ENCODE measurements at places on chromosomes 5 and 9.

GRCh38 chr9:110874963-110875674, 163.2 kb downstream of the LPAR1 start:
- no peak for DNase-seq

GRCh38 chr9:98229620-98230019, 25.8 kb downstream of the TBC1D2 start:
- no peak for DNase-seq

DNA sequence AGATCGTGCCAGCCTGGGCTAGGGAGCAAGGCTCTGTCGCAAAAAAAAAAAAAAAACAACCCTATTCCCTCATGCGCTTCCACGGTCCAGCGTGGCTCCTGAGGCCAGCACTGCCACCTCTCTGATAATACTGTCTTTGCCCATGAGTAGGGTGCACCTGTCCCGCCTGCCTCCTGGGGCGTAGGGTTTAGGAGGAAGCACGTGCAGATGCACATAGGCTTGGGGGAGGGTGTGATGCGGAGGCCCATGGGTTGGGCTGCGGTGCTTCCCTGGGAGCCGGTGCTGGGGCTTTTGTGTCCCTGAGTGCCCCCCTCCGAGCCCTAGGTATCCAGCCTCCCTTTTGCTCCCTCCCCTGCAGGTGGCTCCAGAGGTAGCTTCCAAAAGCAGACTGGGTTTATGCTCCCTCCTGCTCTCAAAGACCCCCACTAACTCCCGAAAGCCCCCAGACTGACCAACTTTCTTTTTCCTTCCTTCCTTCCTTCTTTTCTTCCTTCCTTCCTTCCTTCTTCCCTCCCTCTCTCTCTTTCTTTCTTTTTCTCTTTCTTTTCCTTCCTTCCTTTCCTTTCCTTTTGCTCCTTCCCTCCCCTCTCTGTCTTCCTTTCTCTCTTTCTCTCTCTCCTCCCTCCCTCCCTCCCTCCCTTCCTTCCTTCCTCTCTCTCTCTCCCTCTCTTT, 12.8 kb downstream of the FGFR4 start:
- no peak for DNase-seq

- no peak for DNase-seq
Observed at GRCh38 chr9:128082151-128082550, 14.1 kb downstream of the SLC25A25 start.

DNA sequence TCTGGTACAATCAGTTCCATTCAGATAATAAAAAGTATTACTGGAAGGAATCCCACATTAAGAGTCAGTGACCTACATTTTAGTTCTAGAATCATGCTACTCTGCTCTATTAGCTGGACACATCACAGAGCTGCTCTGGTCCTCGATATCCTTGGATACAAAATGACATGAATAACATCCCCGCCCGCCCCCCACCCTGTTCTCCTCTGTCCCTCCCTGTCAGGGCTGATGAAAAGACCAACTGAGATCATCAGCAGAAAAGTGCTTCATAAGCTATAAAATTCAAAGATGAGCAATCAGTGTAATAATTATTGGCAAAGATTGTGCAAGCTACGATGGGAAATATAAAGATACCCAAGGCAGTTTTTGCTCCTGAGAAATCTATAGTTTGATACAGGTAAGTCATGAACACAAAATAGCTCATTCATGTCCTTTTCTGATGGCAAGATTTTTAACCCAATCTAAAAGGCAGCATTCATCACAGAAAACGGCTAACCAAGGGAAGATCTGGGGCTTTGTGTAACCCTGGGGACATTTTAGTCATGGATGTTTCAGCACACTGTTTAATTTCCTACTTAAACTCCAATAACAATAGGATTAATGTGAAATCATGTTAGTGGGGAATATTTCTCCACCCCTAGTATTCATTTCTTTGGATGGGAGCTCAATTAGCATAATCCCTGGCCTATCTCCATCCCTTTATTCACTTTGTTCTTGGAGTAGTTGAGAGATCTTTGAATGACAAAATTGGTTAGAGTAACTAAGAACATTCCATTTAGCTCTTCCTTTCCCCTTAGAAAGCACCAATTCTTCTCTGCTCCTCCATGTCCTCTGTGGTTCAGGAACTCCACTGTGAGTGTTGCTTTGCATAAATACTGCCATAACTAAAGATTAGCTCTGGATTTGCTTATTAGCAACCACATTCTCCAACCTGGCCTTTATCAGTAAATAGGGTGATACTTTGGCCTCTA, 459.4 kb upstream of the GRIA1 start:
- DNase-seq, result no peak

DNA sequence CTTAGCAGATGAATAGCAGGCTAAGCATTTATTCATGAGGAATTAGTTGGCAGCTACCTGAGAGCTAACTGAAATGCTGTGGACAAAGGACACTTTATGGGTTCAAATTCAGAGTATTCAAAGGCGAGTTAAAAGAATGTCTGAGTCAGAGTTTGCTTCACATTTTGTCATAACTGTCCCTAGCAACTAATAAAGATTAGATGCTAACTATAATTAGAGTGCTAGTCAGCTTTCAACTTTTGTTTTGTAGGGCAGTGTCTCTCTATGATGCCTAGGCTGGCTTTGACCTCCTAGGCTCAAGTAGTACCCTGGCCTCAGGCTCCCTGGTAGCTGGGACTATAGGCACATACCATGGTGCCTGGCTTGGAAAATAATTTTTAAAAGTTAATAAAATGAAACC, 4.6 kb downstream of the SMC5 start:
- no peak for DNase-seq

- DNase-seq, result no peak
Observed at GRCh38 chr5:127987354-127988145, 96.0 kb upstream of the SLC12A2 start.

DNA sequence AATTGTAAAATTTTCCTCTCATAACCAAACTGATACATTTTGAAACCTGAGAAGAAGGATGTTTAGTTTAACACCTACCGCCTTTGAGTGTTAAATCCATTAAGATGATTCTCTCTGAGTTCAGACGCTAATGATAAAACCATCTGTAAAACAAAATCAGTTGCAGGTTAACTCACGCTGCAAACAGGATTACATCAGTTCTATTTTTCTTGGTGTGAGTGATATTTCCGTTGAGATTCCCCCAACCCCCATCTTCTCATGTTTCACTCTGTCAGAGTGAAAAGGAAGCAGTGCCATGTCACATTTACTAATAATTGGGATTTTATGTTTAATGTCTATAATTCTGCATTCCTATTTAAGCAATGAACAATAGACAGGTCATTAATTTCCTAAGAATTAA, 146.5 kb downstream of the FANCC start:
- no peak for DNase-seq

- no peak for DNase-seq
Observed at GRCh38 chr9:132555528-132555927, 26.9 kb upstream of the BARHL1 start.

DNA sequence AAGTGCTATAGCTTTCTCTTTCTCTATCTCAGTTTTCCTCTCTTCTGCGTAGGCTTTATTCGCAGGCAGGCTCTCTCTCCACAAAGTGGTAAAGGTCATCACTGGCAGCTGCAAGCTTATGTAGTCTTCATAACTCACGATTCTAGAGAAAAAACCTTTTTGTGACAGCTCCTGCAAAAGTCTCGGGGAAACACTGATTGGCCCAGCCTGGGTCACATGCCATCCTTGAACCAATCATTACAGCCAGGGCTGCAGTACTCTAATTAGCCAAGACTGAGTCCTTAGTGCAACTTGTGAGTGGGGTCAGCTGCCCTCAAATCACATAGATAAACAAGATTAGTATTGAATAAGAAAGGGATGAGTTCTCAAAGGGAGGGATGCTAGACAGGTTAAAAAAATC, 18.3 kb upstream of the FRMPD1 start:
- no peak for DNase-seq

DNA sequence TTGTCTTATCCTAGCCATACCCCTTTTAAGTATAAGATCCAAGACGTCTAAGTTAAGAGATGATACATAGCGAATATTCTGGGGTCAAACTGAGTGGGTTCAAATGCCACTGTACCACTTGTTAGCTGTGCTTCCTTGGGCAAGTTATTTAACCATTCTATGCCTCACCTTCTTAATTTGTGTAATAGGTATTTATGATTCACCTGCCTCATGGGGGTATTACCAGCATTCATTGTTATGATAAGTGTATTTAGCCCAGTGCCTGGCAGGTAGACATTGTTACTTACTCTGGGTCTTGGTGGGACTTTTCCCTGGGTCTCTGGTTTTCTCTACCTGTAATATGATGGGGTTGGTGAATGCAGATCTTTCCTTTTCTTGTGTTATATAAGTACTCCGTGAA, 3.8 kb downstream of the LARP1 start:
- no peak for DNase-seq

GRCh38 chr5:123554601-123555000, 42.6 kb downstream of the CSNK1G3 start:
- no peak for DNase-seq

DNA sequence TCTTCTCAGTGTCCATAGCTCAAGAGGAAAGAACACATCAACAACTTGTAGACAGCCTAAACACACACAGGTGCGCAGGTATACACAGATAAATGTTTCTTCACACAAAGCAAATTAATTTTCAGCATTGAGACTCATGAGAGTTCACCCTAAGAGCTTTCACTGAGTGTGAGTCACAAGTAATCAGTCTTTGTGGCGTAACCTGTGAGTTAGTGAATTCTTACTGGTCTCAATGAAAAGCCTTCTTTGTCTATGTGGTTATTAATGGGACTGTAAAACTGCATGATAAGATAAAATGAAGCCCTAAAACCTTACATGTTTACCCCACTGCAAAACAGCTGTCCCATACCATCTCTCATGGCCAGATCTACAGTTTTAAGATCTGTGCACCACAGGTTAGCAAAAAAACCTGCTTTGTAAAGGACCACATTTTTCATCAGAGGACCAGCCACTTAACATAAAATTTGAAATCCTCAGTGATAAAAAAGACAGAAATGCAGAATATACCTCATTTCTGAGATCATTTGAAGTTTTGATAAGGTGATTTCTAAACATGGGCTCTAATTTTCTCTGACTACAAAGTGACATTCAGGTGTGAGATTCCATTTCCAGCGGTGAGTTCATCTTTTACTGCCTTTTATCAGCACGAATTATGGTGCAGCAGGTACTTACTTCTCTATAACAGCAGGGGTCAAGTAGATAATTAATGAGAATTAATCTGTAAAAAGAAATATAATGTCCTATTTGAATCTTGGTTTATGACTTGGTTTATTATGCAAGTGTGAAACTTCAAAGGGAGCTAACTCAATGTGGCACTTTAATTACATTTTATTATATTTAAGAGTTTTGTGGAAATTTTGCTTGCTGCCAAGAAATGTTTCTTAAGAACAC, 335.7 kb upstream of the PIK3R1 start:
- DNase-seq, result no peak

GRCh38 chr5:142197098-142197497, 88.5 kb downstream of the NDFIP1 start:
- DNase-seq, result no peak

DNA sequence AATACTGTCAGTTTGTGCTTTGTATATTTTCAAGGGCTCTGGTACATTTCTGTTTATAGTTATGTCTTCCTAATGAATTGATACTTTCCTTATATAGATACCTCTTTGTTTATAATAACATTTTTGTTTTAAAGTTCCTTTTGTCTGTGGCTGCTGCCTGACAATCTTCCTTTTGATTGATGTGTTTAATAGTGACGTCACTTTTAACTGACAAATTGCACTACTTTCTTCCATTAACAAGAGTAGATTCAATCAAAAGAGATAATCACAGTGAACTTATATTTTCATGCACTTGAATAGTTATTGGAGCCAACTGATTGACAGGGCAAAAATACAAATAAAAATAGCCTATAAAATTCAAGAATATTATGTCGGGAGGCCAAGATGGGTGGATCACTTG, 371.7 kb downstream of the ANXA1 start:
- DNase-seq, result no peak

DNA sequence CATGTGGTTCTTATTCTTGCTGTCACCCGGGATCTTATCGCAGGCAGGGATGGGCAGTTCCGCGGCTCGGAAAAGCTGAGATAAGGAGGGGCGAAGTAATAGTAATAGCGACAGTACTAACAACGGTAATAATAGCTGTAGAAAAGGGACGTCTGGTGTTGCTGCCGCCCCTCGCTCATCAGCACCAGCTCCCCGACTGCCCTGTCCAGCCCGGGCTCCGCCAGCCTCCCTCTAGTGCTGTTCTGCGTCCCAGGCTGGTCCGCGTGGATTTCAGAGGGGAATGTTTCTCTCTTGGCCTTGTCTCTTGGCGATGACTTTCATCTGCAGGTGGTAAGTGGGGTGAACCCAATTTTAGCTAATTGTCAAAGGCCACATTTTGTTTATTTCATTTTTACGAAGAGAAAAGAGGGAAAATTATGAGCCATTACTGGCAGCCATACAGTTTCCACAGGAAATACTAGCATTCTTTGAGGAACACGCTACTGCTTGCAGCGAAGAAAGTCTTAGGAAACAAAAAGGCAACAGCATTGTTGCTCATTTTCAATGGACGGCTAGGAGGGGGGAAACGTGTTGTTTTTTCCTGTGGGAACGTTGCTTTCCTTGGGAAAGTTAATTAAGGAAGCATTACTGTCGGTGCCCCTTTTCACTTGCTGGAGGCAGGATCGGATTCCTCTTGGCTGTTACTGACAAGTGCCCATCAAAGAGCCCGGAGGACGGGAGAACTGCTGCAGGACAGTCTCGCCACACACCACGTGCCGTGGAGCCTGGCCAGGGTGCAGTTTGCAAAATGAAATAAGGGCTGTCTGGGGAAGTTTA, 762 bp downstream of the SNCAIP start:
- DNase-seq, result no peak

GRCh38 chr5:117800261-117800660, 1188.1 kb downstream of the DTWD2 start:
- no peak for DNase-seq

DNA sequence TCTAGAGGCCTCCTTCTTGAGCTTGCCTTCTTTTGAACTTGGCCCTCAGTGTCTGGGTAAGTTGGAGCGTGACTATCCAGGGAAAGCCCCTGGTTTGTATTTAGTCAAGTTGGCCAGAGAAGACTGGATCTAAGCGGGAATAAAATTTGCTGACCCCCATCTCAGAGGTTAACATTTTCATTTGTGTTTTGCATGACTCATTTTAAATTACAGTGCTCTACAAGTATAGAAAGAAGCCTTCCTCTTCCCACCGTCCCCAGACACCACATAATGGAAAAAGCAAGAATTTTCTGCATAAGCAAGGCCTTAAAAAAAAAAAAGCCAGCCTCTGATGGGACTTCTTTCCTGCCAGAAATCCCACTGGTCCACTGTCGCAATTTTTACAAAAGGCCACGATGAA, 27.2 kb downstream of the PIK3R1 start:
- DNase-seq, result no peak

DNA sequence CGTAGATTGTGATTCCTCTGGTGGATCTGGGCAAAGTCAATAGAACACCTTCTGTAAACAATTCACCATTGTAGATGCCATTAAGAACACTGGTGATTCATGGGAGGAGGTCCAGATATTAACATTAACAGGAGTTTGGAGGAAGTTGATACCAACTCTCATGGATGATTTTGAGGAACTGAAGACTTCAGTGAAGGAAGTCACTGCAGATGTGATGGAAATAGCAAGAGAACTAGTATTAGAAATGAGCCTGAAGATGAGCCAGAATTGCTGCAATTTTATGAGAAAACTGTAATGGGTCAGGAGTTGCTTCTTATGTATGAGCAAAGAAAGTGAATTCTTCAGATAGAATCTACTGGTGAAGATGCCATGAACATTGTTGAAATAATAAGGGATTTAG, 26.9 kb downstream of the TCERG1 start:
- DNase-seq, result no peak
